ENCODE measurements at places on chromosomes 2 and 18. TPM values are rescaled to one million over a fixed set of nuclear protein-coding genes. Genes with fewer than 3 reads are reported as not detected.

The NR4A2 gene
- 0.11 TPM for total RNA-seq

The NDC80 gene
- 17.2 TPM for total RNA-seq

The GKN2 gene
- not detected for total RNA-seq

The ACOXL gene
- not detected for total RNA-seq

The KATNAL2 gene
- total RNA-seq: 3.1 TPM

The SETBP1 gene
- 2.2 TPM for total RNA-seq

The HOXD8 gene
- total RNA-seq: 4.4 TPM

The FMNL2 gene
- 35.4 TPM for total RNA-seq

The GNLY gene
- total RNA-seq: not detected

The ZSWIM2 gene
- total RNA-seq: 0.62 TPM

The CXCR4 gene
- total RNA-seq: 0.11 TPM

The C2orf15 gene
- not detected for total RNA-seq

The LRRC30 gene
- not detected for total RNA-seq

The EGR4 gene
- not detected for total RNA-seq

The AQP12A gene
- not detected for total RNA-seq

The ACADL gene
- 0.11 TPM for total RNA-seq

The KLHL30 gene
- total RNA-seq: not detected

The CLEC4F gene
- not detected for total RNA-seq

Data from uterine smooth muscle cell (primary cell).